ENCODE measurements at places on chromosomes 7 and 10. TPM values are rescaled to one million over a fixed set of nuclear protein-coding genes. Genes with fewer than 3 reads are reported as not detected.
A peak's percentile ranks its signal among the peaks of the same experiment; 100 is the strongest.

TMEM184A gene
- 0.14 TPM for total RNA-seq

DNA sequence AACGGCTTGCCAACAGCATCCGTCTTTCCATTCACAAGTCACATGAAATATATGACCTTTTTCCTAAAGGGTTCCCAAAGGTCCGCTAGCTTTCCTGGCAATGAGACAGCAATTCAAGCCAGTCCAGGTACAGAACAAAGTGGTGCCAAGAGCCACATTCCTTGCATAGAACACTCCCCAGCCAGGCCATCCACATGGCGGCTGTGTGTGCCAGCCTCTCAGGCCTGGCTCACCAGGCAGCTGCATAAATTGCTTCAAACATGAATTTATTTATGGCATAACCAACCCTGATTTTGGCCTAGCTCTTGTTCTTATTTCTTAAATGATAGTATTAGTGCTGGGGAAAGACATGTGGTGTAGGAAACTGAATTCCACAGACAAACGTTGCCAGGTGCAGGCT is 63.7 kb upstream of the CREB5 start:
- no peak for DNase-seq

AMZ1 gene
- total RNA-seq = 0.04 TPM

DNA sequence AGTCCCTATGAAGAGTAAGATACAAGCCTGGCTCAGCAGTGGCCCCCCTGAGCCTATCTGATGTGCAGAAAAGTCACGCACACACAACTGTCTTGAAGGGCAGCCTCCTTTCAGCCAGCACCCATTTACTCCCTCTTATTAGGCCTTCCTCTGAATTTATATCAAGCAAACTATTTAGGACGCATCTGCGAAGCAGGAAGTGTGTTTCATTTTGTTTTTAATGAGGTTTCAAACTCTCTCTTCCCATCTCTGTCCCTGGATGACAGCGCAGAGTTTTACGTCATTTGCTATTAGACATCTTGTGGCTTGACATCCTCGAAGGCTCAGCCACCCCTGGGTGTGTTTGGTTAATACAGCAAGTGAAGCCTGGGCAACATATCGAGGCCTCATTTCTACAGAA is 79.5 kb downstream of the CUX1 start:
- no peak for DNase-seq

PTN gene
- total RNA-seq = not detected

CH25H gene
- total RNA-seq = 0.16 TPM

DNA sequence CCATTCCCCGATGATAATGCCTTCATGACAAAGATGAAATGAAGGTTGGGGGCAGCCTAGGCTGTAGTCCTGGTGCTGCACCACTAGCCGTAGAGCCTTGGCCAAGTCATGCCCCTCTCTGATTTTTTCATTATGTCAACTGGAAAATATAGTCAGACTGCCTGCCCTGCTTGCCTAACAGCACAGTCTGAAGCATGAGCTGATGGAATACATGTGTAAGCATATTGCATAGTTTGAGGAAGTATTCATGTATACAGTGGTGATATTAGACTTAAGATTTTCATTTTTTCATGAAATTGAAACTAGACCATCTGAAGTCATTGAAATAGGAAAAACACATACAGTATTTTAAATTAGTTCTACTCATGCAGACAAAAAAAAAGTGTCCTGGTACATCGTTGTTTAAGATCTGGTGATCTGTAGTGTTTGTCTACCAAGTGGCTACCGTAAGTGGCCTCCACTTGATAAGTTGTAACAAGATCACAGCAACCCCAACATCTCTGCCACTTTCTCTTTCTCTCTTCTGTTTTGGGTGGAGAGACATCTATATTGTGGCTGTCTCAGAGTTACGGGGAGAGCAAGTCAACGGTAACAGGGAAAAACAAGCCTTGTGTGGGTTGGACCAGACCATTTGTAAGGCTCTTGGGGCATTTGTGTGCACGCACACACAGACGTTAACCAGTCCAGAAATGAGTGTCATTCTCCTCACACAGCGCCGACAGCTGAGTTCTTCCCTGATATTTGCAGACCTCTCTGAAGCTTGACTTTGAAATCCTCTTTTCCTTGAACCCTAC is 716.6 kb upstream of the GALNT17 start:
- no peak for DNase-seq

DNA sequence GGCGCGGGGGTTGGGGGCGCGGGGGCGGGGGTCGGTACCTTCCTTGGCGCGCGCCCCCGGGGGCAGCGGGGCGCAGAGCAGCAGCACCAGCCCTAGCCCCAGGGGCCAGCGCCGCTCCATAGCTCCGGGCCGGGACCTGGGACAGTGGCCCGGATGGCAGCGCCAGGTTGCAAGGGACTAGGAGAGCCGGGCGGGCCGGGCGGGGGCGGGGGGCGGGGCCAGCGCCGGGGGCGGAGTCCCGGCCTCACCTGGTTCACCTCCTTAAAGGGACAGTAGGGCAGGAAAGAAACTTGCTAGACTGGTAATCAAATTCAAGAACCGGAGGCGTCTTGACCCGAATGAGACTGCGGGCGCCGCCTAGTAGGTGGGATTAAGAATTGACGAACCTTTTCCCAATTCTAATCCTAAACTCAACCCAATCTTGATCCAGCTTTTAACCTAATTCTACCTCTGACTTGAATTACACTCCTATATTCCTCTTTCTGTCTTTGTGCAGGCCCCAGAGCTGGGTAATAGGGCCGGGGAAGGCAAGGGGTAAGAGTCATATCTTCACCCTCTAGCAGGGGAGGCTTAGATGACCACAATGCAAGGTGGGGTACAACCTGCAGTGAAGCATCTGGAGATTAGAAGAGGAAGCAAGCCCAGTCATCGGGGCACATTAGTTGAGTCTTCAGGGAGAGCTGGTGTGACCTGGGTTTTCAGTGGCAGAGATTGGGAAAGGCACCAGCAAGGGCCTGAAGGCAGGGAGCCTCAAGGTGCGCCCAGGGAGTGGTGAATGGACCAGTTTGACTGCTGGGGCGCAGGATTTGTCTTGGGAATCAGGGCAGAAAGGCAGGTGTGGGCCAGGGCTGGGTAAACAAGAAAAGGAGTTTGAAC is at the start of gene EPHA1:
Gene EPHA1 (minus strand): TSS at position 171 of the 876 bp plus-strand sequence. CDS start 51 bp downstream, at position 120.
- peak; percentile 31 for DNase-seq

HMX3 gene
- 0.24 TPM for total RNA-seq

TACR2 gene
- not detected for total RNA-seq

- no peak for DNase-seq
These were observed 52.8 kb downstream of the EGFR start for GRCh38 chr7:55071411-55072175.

- no peak for DNase-seq
These were observed 18.6 kb downstream of the PFKP start for GRCh38 chr10:3085785-3086567.

- DNase-seq = no peak
These were observed 15.0 kb upstream of the MCM10 start for GRCh38 chr10:13146379-13146778.

- no peak for DNase-seq
These were observed 22.4 kb upstream of the SEMA3C start for GRCh38 chr7:80941208-80941758.

STK31 gene
- total RNA-seq = not detected

SLC26A3 gene
- not detected for total RNA-seq

DNA sequence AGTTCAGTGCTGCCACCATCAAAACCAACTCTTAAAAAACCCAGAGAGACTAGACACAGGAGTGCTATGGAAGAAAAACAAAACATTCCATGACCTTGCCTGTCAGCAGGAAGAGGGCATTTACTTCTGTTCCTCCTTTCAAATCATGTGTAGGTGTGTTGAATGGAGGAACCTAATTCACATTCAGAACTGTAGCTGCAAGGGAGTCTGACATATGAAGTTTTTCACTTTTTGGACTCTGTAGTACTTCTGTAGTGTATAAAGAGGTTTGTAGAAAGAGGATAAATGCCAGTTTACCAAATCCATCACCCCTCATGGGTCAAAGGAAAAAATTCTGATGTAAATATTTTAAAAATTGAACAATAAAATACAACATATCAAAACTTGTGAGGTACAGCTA is 51.1 kb upstream of the SYPL1 start:
- no peak for DNase-seq

DNA sequence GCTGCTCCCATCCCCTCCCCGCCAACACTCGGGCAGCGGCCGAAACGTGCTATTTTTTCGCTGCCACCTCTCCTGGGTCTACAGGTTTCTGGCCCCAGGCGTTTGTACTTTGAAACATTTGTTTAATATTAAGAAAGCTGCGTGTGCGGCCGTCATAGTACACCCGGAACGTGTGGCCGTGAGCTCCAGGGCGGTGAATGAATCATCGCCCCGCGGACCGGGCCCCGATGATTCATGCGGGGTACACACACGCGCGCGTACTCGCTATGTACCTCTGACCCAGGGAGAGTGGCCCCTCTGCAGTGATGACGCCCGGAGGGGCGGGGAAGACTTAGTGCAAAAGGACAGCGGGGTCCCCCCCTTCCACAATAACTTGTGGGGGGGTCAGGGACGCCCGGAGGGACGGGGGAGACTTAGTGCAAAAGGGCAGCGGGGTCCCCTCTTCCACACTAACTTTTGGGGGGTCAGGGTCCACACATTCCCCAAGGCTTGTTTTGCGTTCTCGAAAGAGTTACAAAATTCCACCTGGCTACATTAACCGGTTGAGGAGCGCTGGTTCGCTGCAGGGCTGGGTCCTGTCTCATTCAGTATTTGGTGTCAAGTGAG is 56.5 kb upstream of the PCGF5 start:
- DNase-seq = peak; percentile 83

DNA sequence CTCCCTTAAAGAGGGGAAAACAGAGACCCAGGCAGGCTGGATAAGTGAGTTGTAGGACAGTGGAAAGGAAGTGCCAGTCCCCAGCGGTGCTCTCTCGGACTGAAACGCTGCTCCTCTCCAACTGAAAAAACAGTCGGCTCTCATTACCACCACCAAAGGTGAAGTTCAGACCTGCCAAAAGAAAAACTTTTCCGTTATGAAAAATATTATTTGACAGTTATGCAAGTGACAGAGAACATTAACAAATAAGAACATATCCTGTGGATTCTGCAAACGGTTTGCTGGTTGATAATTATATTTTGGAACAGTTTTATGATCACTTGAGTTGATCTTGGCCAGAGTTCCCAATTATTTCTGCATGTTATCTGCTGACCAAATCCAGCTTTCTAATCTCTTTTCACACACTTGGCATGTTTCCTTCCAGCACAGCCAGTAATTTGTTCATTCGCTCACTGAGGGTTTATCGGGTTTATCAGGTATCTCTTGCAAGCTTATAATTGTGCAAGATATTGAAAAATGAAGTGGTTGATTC is 82.6 kb downstream of the PTPRE start:
- no peak for DNase-seq

GRCh38 chr7:910441-910861 is 34.1 kb downstream of the GET4 start:
- no peak for DNase-seq

GRCh38 chr7:3154881-3155494 is 111.3 kb upstream of the CARD11 start:
- peak; percentile 35 for DNase-seq

DNA sequence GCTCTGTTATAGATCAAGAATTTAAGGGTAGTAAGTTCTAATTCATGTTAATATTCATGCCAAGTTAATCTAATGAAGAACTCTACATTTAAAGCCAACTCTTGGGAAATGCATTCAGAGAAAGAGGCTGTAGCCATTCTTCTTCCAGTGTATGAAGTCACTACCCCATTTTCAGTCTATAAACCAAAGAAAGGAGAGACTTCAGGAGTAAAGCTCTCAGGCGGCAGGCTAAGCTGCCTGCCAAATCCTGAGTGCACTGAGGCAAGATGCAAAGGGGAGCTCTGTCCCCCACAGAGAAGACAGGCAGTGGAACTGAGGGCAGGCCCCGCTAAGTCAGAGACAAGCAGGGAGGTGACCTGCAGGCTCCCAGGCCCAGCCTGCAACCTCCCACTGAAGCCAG is 41.5 kb downstream of the SLIT1 start:
- no peak for DNase-seq

DNA sequence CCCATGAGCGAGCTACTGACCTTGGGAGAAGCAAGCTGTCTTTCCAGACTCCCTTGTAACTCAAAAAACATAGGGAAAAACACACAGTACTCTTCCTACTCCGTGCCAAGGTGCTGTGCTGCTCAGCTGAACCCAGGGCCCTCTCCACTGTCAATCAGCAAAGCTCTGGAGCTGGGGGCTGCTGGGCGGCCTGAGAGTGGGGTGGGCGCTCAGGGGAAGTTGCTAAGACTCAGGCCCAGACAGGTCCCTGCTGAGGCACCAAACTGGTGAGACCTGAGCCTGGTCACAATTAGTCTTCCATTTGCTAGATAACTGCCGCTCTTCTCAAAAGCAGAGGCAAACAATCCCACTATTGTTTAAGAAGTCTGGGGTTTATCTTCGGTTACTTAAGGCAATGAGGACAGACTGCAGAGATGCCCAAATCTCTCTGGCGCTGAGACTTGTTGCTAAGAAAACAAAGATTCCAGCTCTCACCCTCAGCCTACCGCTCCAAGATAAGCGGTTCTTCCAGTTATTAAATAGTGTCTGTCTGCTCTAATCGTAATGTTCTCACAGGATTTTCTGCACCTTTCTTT is 22.0 kb downstream of the STEAP1B start:
- no peak for DNase-seq

- no peak for DNase-seq
These were observed 64.0 kb downstream of the DKK1 start for GRCh38 chr10:52378124-52378523.

DNA sequence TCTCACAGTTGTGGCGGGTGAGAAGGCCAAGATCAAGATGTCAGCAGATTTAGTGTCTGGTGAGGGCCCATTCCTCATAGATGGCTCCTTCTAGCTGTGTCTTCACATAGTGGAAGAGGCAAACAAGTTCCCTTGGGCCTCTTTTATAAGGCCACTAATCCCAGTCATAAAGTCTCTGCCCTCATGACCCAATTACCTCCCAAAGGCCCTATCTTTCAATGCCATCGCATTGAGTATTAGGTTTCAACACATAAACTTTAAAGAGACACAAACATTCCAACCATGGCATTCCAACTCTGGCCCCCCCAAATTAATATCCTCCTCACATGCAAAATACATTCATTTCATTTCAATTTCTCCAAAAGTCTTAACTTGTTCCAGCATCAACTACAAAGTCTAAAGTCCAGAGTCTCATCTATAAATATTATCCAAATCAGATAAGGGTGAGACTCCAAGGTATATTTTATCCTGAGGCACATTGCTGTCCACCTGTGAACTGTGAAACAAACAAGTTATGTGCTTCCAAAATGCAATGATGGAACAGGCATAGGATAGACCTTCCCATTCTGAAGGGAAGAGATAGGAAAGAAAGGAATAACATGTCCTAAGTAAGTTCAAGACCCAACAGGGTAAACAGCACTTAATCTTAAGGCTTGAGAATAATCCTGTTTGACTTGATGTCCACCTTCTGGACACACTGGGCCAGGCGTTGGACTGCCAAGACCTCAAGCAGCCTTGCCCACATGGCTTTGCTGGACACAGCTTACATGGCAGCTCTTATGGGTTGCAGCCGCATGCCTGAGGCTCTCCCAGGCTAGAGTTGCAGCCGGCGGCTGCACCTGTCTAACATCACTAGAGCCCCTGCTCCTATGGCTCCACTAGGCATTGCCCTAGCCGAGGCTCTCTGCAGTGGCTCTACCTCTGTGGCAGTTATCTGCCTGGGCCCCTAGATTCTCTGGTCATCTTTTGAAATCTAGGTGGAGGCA is 312.8 kb downstream of the TNS3 start:
- DNase-seq = no peak

Data from activated naive CD8-positive, alpha-beta T cell treated with anti-CD3 and anti-CD28 coated beads for 36 hours (primary cell).